Lung (tissue), 17 donors: ENCODE measurements at places on chromosomes 11 and 22. TPM values are rescaled to one million over a fixed set of nuclear protein-coding genes. Genes with fewer than 3 reads are reported as not detected.

DNA sequence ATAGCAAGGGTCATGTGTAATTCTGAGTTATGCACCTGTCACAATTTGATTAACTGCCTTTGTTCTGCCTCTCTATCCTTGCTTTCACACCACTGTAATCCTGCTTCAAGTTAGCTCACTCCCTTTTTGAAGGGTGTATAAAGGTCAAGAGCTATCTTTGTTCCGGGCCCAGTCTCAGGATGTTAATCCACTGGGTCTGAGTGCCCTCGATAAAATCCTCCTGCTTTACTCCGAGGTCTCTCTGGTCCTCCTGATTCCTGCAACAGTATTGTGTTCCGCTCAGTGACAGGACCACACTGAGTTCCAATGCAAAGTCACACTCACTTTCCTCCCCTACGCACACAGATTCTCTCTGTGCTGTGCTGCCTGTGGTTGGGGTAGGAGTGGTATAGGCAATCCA lies 186.5 kb downstream of the DYNC2H1 start:
- H3K4me3 ChIP-seq: no peak overlapping the region
- DNase-seq: no peak
- H3K27me3 ChIP-seq: no peaks in the 10 kb centered on the region
- H3K4me1 ChIP-seq: no peaks in the 10 kb centered on the region

DNA sequence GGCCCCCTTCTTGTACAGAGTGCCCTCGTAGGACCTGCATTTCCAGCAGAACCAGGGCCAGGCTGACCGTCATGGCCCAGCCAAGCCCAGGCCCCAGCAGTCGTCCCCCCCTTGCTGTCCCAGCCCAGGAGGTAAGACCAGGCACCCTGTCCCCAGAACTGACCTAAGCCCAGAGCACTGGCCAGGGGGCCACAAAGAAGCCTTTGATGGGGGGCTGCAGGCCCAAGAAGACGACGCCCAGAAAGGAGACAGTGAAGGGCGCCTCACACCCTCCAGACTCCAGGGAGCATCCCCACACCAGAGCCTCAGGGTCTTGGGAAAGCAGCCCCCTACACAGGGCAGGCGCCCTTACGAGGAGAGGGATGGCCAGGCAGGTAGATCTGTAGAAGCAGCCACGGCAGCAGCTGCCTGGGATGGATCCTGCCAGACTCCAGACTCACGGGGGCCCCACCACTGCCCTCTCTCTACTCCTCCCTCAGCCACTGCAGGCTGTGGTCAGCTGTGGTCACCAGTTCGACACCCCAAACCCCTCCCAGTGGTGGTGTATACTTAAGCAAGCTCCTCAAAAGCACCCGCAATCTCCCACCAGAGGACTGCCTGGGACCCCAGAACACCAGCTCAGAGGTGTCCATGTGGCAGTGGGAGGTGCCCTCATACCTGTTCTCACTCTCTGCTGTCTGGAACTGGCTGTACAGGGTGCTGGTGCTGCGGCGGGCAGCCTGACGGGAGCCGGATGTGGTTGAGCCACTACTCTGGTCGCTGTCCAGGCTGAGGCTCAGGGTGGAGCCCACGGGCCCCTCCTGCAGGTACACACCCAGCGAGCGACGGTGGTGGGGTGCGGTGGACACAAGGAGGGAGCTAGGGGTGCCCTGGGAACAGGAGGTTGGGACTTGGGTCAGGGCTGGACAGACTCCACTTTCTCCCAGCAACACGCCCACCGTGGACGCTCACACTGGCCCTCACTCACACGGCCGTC lies 27.0 kb downstream of the SBF1 start:
- no peak for DNase-seq
- no peaks in the 10 kb centered on the region for H3K27me3 ChIP-seq
- H3K27ac ChIP-seq: no peak overlapping the region
- H3K36me3 ChIP-seq: peaks cover 12% of the 10 kb centered on the region
- no peaks in the 10 kb centered on the region for H3K4me1 ChIP-seq

The DRD4 gene
- total RNA-seq: not detected

- no peaks in the 10 kb centered on the region for H3K27me3 ChIP-seq
- peaks cover 9% of the 10 kb centered on the region for H3K36me3 ChIP-seq
- H3K4me1 ChIP-seq: no peaks in the 10 kb centered on the region
- DNase-seq: peak; percentile 3
- H3K4me3 ChIP-seq: no peak overlapping the region
- no peak overlapping the region for H3K27ac ChIP-seq
Observed at GRCh38 chr11:94472916-94473799, 20.5 kb downstream of the MRE11 start.

The CD3G gene
- total RNA-seq: 2.7 TPM

- peak; percentile 99 for DNase-seq
- H3K36me3 ChIP-seq: no peaks in the 10 kb centered on the region
- no peak overlapping the region for H3K27ac ChIP-seq
- H3K4me1 ChIP-seq: peaks cover 17% of the 10 kb centered on the region
Observed at GRCh38 chr22:47533961-47534803, 771.7 kb downstream of the TBC1D22A start.

- no peaks in the 10 kb centered on the region for H3K27me3 ChIP-seq
- H3K36me3 ChIP-seq: no peaks in the 10 kb centered on the region
- no peak overlapping the region for H3K4me3 ChIP-seq
Observed at GRCh38 chr11:68145120-68145866, 24.1 kb upstream of the CHKA start.

- no peaks in the 10 kb centered on the region for H3K4me1 ChIP-seq
- H3K27ac ChIP-seq: no peak overlapping the region
- no peaks in the 10 kb centered on the region for H3K36me3 ChIP-seq
- H3K4me3 ChIP-seq: no peak overlapping the region
Observed at GRCh38 chr11:2583605-2583958, 116.2 kb downstream of the KCNQ1OT1 start.

DNA sequence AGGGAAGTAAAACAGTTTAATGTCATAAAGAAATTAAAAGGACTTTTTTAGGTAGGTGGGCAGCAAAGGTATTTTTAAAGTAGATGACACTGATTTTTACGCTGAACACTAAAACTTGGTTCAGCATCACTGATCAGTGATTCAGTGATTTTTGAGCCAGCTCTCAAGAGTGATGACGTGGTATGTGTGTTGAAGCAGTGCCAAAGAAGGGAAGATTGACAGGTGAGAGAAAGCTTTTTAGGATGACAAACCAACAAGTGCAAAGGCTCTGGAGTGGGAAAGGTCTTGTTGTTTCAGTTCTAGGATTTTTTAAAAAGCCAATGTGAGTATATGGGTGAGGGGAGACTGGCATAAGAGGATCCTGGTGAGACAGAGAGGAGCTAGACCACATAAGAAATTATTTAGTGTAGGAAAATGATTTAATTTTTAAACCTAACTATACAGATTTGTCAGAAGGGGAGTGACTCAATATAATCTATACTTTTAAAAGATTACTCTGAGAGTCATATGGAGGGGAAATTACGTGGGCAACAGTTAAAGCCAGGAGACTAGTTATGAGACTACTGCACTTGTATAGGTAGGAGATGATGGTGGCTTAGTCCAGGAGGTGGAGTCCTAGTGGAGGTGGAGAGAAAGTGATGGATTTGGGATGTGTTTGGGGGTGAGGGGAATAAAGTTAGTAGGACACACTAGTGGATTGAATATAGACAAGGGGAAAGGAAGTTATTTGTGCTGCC lies 17.6 kb upstream of the CALCB start:
- H3K36me3 ChIP-seq: no peaks in the 10 kb centered on the region
- H3K27me3 ChIP-seq: no peaks in the 10 kb centered on the region
- DNase-seq: no peak
- no peak overlapping the region for H3K4me3 ChIP-seq

The RIMBP3B gene
- 0.21 TPM for total RNA-seq

The DCHS1 gene
- total RNA-seq: 39.9 TPM

The POLR2L gene
- total RNA-seq: 155 TPM

GRCh38 chr11:18352581-18352980 lies 30.2 kb downstream of the GTF2H1 start:
- H3K4me3 ChIP-seq: no peak overlapping the region
- DNase-seq: no peak
- H3K36me3 ChIP-seq: peaks cover 8% of the 10 kb centered on the region
- H3K27me3 ChIP-seq: no peaks in the 10 kb centered on the region
- no peaks in the 10 kb centered on the region for H3K4me1 ChIP-seq
- H3K27ac ChIP-seq: no peak overlapping the region
